ENCODE measurements at places on chromosomes 5 and 9. TPM values are rescaled to one million over a fixed set of nuclear protein-coding genes. Genes with fewer than 3 reads are reported as not detected.
A peak's percentile ranks its signal among the peaks of the same experiment; 100 is the strongest.

CCDC183 gene
- total RNA-seq, result 2.1 TPM

GRCh38 chr9:73824671-73825070 lies 672.5 kb upstream of the RORB start:
- H3K4me3 ChIP-seq, result no peak overlapping the region
- DNase-seq, result no peak
- H3K4me1 ChIP-seq, result no peaks in the 10 kb centered on the region
- H3K27ac ChIP-seq, result no peak overlapping the region
- H3K27me3 ChIP-seq, result no peaks in the 10 kb centered on the region
- no peaks in the 10 kb centered on the region for H3K36me3 ChIP-seq

SLC2A8 gene
- total RNA-seq, result 19.5 TPM

PRDM9 gene
- total RNA-seq, result not detected

UQCRQ gene
- 225 TPM for total RNA-seq

SETD9 gene
- total RNA-seq, result 6.2 TPM

GRCh38 chr9:97565262-97565661 lies 63.8 kb downstream of the TMOD1 start:
- H3K27me3 ChIP-seq, result no peaks in the 10 kb centered on the region
- H3K4me1 ChIP-seq, result peaks cover 39% of the 10 kb centered on the region
- DNase-seq, result no peak
- H3K4me3 ChIP-seq, result no peak overlapping the region

GRCh38 chr5:95668728-95669127 lies 14.1 kb downstream of the SPATA9 start:
- peaks cover 23% of the 10 kb centered on the region for H3K4me1 ChIP-seq
- no peak overlapping the region for H3K4me3 ChIP-seq
- no peaks in the 10 kb centered on the region for H3K36me3 ChIP-seq
- DNase-seq, result no peak

DNA sequence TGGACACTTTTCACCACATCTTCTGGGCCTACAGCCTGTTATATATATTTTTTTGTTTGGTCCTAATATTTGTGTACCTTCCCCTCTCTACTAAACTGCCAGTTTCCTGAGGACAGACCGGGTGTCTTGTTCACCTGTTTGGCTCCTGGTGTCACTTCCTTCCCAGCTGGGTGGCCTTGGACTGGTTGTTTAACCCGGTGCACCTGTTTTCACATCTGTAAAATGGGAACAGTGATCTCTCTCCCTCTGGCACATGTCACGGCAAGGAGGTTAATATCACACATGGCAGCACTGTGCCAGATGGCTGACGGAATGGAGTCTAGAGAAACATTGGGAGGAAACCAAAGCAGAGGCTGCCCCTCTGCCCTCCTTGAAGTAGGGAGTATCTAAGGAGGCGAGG lies 79.7 kb downstream of the DAB2IP start:
- H3K36me3 ChIP-seq, result no peaks in the 10 kb centered on the region
- no peaks in the 10 kb centered on the region for H3K27me3 ChIP-seq
- DNase-seq, result no peak
- H3K4me1 ChIP-seq, result peaks cover 19% of the 10 kb centered on the region
- H3K4me3 ChIP-seq, result no peak overlapping the region
- no peak overlapping the region for H3K27ac ChIP-seq

DNA sequence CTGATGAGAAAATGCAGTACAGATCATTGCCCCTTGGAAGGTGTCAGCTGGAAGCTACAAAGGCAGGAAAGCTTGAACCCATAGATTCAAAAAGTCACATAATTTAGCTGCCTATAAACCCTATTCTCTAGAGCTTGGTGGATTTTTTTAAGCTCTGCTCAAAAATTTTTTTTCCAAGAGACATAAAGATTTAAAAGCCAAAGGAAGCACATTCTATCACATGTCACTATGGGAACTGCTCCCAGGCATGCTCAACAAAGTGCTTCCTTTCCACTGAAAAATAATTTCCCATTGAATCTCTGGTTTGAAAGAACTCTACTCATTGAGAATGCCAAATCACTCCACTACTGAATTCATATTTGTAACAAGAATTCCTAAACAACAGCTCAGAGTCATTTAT lies 419.8 kb downstream of the CETN3 start:
- H3K27ac ChIP-seq, result no peak overlapping the region
- no peaks in the 10 kb centered on the region for H3K27me3 ChIP-seq
- H3K36me3 ChIP-seq, result no peaks in the 10 kb centered on the region
- H3K4me1 ChIP-seq, result no peaks in the 10 kb centered on the region
- no peak for DNase-seq
- H3K4me3 ChIP-seq, result no peak overlapping the region

TIMD4 gene
- not detected for total RNA-seq

DNA sequence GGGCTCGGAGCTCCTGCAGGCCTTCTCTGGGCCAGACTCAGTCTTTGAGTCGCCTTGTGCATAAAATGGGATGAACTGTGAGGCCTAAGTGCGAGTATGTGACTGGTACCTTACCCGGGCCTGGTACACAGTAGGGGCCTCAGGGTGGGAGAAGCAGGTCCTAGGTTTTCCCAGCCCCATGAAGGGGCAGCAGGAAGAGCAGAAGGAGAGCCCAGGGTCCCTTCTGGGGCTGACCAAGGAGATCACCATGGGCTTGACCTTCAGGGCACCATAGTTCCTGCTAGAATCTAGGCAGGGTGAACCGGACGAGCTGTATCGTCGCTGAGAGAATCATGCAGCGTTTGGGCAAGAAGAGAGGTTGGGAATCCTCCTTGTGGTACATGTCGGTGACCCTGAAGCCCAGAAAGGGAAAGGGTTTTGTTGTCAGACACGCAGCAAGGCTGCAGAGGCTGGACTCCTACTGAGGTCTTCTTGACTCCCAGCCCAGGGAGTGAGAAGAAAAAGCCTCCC lies 373 bp upstream of the PHYKPL start:
- peak overlapping the region; percentile 94 for H3K27ac ChIP-seq
- H3K27me3 ChIP-seq, result no peaks in the 10 kb centered on the region
- H3K4me3 ChIP-seq, result peak overlapping the region; percentile 73
- peaks cover 7% of the 10 kb centered on the region for H3K36me3 ChIP-seq
- no peak for DNase-seq

DNA sequence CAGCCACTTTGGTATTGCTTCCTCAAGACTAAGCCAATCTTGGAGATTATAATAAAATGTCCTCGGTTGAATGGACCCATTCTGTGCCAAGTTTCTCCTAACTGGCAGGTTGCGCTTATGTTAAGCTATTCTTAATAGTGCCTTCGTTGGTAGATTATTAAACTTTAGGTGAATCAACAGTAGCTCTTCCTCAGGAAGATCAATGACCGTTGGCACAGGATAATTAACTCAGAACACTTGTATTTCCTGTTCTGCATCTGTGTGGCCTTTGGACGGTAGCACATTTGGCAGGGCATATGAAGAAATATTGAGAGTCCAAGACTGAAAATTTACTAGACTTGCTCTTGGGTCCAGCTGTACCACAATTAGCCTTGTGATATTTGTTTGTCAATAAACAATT lies 402.9 kb downstream of the MLLT3 start:
- no peaks in the 10 kb centered on the region for H3K36me3 ChIP-seq
- H3K4me3 ChIP-seq, result no peak overlapping the region
- no peak overlapping the region for H3K27ac ChIP-seq
- H3K27me3 ChIP-seq, result no peaks in the 10 kb centered on the region
- H3K4me1 ChIP-seq, result no peaks in the 10 kb centered on the region

PTPN3 gene
- 21.6 TPM for total RNA-seq

DNA sequence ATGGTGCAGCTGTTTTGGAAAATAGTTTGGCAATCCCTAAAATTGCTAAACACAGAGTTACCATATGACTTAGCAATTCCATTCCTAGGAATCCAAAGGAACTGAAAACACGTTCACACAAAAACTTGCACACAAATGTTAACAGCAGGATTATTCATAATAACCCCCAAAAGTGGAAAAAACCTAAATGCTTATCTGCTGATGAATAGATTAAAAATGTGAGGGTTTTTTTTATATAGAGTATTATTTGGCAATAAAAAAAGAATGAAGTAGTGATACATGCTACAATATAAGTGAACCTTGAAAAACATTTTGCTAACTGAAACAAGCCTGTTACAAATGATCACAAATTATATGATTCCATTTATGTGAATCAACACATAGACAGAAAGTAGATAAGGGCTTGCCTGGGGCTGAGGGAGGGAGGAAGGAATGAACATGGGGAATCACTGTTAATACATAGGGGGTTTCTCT lies 45.1 kb upstream of the TRIO start:
- DNase-seq, result no peak
- H3K27ac ChIP-seq, result no peak overlapping the region
- H3K36me3 ChIP-seq, result no peaks in the 10 kb centered on the region
- H3K4me3 ChIP-seq, result no peak overlapping the region
- no peaks in the 10 kb centered on the region for H3K4me1 ChIP-seq
- no peaks in the 10 kb centered on the region for H3K27me3 ChIP-seq

- no peaks in the 10 kb centered on the region for H3K4me1 ChIP-seq
- no peak overlapping the region for H3K27ac ChIP-seq
- no peaks in the 10 kb centered on the region for H3K36me3 ChIP-seq
- H3K4me3 ChIP-seq, result no peak overlapping the region
These were observed 36.4 kb upstream of the NKX2-5 start for GRCh38 chr5:173271419-173271818.

GRCh38 chr5:53302529-53302928 lies 177.9 kb upstream of the FST start:
- no peaks in the 10 kb centered on the region for H3K27me3 ChIP-seq
- H3K4me3 ChIP-seq, result no peak overlapping the region
- no peak overlapping the region for H3K27ac ChIP-seq
- no peaks in the 10 kb centered on the region for H3K36me3 ChIP-seq
- DNase-seq, result no peak

- H3K27me3 ChIP-seq, result no peaks in the 10 kb centered on the region
- no peaks in the 10 kb centered on the region for H3K36me3 ChIP-seq
- H3K4me1 ChIP-seq, result no peaks in the 10 kb centered on the region
- H3K27ac ChIP-seq, result no peak overlapping the region
These were observed 428.3 kb upstream of the CDH6 start for GRCh38 chr5:30765227-30765626.

TMOD1 gene
- 0.15 TPM for total RNA-seq

TSLP gene
- 2.4 TPM for total RNA-seq

DNA sequence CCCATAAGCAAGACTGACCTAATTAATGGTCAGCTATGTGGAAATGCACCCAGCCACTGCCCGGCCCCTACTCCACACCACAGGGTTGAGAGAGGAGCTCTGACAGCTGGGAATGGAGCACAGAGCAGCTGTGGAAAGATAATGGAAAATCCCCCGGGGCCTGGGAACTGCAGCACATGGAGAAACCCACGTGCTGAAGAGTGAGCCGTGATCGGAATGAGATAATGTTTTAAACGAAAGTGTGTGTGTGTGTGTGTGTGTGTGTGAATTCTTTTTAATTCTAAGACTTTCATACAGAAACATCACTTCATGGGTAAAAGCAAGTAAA lies 13.1 kb upstream of the SLC12A7 start:
- peaks cover 29% of the 10 kb centered on the region for H3K4me1 ChIP-seq
- peak overlapping the region; percentile 56 for H3K27ac ChIP-seq
- no peaks in the 10 kb centered on the region for H3K27me3 ChIP-seq
- no peak for DNase-seq
- H3K36me3 ChIP-seq, result no peaks in the 10 kb centered on the region
- no peak overlapping the region for H3K4me3 ChIP-seq

- H3K36me3 ChIP-seq, result no peaks in the 10 kb centered on the region
- H3K4me1 ChIP-seq, result no peaks in the 10 kb centered on the region
- no peak for DNase-seq
- no peak overlapping the region for H3K4me3 ChIP-seq
These were observed 44.2 kb upstream of the MAST4 start for GRCh38 chr5:66551945-66552344.

- no peak overlapping the region for H3K4me3 ChIP-seq
- H3K27me3 ChIP-seq, result no peaks in the 10 kb centered on the region
- no peak overlapping the region for H3K27ac ChIP-seq
- H3K36me3 ChIP-seq, result no peaks in the 10 kb centered on the region
- H3K4me1 ChIP-seq, result peaks cover 7% of the 10 kb centered on the region
- DNase-seq, result no peak
These were observed 133.1 kb upstream of the SPDL1 start for GRCh38 chr5:169450464-169450863.

DNA sequence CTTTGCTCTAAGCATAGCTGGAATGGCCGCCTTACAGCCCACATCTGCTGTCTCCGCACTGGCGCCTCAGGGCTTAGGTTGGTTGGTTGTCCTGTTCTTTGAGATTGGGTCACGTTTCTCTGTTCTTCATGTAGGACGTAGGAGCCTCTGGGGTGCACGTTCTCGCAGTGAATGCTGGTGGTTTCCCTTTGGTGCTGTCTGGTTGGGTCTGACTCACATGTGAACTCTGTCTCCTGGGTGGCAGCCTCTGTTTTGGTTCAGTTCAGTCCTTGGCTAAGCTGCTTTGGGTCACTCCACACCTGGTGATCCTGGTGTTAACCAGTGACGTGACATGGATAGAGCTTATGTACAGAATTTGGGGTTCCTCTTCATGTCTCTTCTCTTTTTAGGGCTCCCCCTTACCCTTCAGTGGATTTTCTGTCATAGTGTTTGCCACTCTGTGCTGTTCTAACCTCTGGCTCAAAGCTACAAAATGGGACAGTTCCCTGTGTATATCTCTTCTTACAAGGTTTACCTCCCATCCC lies 12.6 kb upstream of the LPCAT1 start:
- no peaks in the 10 kb centered on the region for H3K36me3 ChIP-seq
- peak overlapping the region; percentile 36 for H3K27ac ChIP-seq
- peaks cover 20% of the 10 kb centered on the region for H3K4me1 ChIP-seq
- no peak for DNase-seq

DNA sequence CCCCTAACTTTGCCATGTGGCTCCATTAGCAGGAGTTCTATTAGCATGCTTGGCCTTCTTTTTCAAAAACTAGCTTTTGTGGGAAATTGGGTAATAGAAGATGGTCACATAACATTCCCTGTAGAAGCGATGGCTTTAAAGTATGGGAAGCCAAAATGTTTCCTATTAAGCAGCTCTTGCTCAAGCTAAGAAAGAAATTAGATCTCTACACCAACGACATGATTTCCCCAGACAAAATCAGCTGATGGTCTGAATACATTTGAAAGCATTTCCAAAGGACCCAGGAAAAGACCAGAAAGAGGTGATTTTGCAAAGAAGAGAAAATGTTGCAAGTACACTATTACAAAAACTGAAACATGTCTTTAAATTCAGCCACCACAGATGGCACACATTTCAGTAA lies 4.8 kb upstream of the NFIL3 start:
- H3K4me3 ChIP-seq, result no peak overlapping the region
- DNase-seq, result no peak
- H3K27me3 ChIP-seq, result no peaks in the 10 kb centered on the region

GRCh38 chr9:109843641-109844040 lies 63.6 kb downstream of the PALM2AKAP2 start:
- no peak for DNase-seq
- H3K27ac ChIP-seq, result no peak overlapping the region
- H3K4me1 ChIP-seq, result no peaks in the 10 kb centered on the region

- H3K27me3 ChIP-seq, result no peaks in the 10 kb centered on the region
- no peak for DNase-seq
- H3K36me3 ChIP-seq, result no peaks in the 10 kb centered on the region
These were observed 296.9 kb downstream of the TLE4 start for GRCh38 chr9:79868567-79869189.

HAVCR2 gene
- 0.45 TPM for total RNA-seq

PCDHB16 gene
- 0.91 TPM for total RNA-seq

GRCh38 chr5:59597690-59598546 lies 295.6 kb downstream of the PDE4D start:
- H3K27ac ChIP-seq, result peak overlapping the region; percentile 51
- H3K36me3 ChIP-seq, result no peaks in the 10 kb centered on the region
- DNase-seq, result no peak
- H3K27me3 ChIP-seq, result no peaks in the 10 kb centered on the region

GPSM1 gene
- 0.72 TPM for total RNA-seq

Data from esophagus squamous epithelium (tissue), 5 donors.